ENCODE measurements at places on chromosomes 6 and 20.

DNA sequence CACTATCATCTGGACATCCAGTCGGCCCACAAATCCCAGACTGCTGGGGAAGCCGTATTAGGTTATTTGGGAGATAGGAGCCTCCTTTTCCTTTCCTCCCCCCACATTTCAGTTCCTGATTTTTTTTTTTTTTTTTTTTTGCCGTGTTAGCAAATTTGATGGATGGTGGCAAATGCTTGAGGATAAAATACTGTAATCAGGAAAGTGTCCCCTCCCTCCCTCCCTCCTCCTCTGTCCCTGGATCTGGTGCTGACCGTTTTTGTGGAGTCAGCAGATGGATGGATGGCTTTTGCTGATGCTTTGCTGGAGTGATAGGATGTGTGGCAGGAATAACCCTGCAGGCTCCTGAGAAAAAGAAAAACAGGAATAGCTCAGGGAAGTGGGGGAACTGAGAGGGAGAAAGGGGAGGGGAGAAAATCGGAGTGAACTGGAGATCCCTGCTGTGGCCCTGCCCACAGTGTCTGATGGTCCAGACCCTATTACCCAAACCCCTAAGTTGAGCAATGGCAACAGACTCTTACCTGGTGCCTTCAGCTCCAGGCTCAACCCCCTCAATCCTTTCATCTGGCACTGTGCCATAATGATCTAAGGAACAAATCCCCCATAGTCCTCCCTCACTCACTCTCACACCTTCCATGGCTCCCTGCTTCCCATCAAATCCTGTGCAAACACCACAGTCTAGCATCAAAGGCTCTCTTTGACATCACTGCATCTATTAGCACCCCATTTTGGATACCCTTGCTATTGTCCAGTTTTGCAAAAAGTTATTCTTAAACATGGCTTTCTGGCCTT is 277.3 kb upstream of the CHD6 start:
- DNase-seq, result no peak

- no peak for DNase-seq
Observed at GRCh38 chr6:55260181-55260580, 67.1 kb upstream of the GFRAL start.

DNA sequence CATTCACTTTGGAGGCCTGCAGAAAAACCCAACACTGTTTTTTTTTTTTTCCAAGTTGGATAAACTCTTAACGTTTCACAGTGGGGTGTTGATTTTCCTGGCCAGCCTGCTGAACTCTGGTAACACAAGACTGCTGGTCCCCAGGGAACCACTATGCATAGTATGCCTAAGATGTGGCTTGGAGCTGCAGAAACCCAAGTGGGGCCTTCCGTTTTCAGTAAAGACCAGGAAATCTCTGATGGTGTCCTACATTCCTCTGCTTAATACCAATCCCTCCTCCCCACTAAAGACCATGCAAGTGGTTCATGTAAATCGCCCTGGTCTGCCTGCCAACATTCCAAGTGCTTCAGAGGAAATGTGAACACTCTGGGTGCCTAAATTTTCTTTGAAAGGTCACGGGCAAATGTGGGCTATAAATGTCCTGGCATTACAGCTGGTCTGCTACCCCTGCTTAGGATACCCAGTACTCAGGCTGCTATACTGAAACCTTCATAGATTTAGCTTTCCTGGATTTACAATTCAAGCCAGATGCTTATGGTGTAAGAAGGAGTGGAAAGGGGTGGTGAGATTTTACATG is 615.4 kb downstream of the MAFB start:
- no peak for DNase-seq

- DNase-seq, result no peak
Observed at GRCh38 chr6:121499666-121500065, 64.2 kb downstream of the GJA1 start.

DNA sequence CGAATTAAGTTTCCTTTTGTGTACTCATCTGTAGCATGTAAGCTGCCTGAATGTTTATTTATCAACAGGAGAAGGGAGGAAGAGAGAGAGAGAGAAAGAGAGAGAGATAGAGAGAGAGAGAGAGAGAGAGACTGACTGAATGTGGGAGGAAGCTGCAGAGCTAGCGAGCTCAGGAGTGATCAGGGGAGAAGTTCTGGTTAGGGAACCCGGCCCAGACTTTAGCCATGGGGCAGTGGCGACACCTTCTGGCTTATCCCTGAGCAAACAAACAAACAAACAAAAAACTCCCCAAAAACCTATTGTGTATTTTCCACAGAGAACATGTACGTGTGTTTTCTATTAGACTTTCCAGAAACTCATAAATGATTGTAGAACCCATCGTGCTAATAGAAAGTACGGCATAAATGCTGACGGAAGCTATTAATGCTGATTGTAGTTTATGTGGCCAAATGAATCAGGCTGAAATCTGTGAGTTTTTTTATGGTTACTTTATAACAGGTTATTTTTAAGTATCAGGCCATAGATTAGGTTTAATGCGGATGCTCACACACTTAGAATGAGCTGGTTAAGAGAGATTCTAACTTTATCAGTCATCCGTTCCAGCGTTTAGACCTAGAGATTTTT is 92.8 kb downstream of the CLIC5 start:
- peak; percentile 55 for DNase-seq

DNA sequence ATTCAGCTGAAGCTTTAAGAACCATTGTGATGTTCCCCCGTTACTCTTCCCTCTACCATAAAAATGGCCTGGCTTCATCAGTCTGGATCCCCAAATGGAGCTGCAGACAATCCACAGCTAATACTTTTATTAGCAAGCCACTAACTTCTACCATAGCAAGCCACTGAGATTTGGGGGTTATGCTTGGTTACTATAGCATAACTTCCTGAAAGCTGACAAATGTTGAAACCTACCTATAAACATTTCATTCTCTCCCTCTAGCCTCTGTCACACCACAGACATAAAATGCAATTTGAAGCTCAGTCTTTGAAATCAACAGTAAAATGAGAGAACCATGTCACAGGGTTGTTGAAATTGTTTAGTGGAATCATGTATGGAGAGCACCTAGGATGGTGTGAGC is 3.0 kb upstream of the HTR1E start:
- no peak for DNase-seq

GRCh38 chr20:40547483-40548091 is 141.4 kb downstream of the MAFB start:
- DNase-seq, result no peak

DNA sequence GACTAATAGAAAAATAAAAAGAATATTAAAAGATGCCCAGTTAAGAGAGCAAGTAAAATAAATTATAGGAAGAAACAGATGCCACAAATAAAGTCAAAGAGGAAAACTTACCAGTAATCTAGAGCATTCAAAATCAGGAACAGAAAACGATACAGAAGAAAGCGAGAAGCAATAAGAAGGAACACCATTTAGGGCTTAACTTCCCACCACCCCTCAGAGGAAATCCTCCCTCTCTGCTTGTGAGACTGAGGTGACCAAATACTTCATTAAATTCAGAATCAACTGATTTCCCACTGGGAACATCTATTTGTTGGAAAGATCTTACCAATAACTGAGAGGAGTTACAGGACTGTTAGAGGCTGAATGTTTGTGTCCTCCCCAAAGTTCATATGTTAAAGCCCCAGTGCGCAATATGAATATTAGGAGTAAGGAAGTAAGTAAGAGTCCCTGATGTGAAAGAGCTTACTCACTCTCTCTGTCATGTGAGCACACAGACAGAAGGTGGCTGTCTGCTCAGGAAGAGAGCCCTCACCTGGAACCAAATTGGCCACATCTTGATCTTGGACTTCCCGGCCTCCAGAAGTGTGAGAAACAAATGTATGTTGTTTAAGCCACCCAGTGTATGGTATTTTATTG is 19.5 kb downstream of the KATNA1 start:
- DNase-seq, result peak; percentile 42

All from inflammatory macrophage treated with lipopolysaccharide for 1 hour (primary cell).